Tibial nerve (tissue), 4 donors: ENCODE measurements at places on chromosomes 13 and 19. TPM values are rescaled to one million over a fixed set of nuclear protein-coding genes. Genes with fewer than 3 reads are reported as not detected.

DNA sequence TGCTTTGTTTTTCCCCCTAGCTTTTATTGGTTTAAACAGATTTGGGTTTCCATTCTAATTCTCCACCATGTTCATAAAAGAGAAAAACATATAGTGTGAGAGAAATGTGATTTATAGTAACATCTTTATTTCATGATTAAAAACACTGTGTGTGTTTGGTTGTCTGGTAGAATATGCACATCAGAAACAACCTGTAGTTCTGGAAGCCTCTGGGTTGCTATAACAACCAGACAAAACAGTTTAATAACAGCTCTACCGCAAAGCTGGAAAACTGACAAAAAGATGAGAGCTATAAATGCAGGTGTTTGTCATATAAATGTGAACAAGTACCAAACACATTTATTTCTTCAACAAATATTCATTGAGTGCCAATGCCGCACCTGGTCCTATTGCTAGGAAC, 9.8 kb downstream of the KBTBD6 start:
- no peak for DNase-seq

The THSD1 gene
- 7.6 TPM for total RNA-seq

- no peak for DNase-seq
Measured at GRCh38 chr19:8238251-8238650, 29.1 kb downstream of the CERS4 start.

DNA sequence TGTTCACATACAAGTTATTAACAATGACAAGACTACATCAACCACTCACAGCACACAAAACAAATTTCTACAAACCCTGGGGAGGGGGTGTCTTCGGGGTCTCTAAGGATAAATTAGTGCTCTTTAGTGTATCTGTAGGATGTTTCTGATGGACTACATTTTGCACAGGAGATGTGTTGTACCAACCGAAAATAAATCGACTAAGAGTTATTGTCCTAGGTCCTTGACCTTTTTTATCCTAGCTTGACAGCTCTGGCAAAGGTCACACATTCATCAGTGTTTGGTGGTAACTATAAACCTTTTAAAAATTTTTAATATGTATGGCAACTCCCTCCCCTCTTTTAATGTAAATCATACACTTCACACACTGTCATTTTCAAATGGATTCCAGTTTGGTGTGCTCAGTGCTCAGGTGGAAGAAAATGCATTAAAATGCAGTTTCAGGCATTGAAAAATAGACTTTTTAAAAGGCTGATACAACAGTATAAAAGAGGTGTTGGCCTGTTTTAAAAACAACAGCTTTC, 7.7 kb downstream of the ZIC5 start:
- no peak for DNase-seq

DNA sequence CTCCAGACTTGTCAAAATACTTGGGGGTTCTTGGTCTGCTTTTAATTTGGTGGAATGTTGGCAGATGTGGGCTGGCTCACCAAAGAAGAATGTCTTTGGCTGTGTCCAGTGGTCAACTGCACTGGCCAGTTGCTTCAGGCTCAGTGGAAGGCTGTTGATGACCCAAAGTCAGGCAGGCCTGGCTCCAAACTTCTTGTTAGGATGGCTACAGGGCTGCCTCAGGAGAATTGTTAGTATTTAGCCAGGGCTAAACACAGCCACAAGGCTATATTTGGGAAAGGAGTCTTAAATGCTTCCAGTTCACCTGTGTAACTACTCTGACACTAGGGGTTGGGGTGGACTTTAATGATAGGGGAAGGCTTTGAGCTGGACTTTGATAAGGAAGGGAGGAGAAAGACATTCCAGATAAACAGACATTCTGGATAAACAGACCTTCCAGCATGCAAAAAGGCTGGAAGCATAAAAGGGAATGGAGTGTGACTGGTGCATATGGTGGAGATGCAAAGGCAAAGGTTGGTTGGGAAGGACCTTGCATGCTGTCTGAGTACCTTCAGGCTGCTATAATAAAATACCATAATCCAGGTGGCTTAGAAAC, 116.8 kb downstream of the FOXO1 start:
- no peak for DNase-seq

The TTYH1 gene
- total RNA-seq, result 38.3 TPM
